GM23338 (cell line): ENCODE measurements at places on chromosomes 16 and 17. TPM values are rescaled to one million over a fixed set of nuclear protein-coding genes. Genes with fewer than 3 reads are reported as not detected.
A peak's percentile ranks its signal among the peaks of the same experiment; 100 is the strongest.

Gene KLHL10
- 0.13 TPM in 1 of 2 replicates, not detected in the other for polyA plus RNA-seq

Gene CCL4
- polyA plus RNA-seq = not detected in 2 replicates

Gene KRTAP4-3
- polyA plus RNA-seq = not detected in 2 replicates

Gene IST1
- 108 and 113 TPM in 2 replicates for polyA plus RNA-seq

Gene CHST4
- polyA plus RNA-seq = 4.3 and 5.5 TPM in 2 replicates

Gene ZSCAN10
- polyA plus RNA-seq = 217 and 220 TPM in 2 replicates

Gene CACNG3
- polyA plus RNA-seq = not detected in 2 replicates

- peaks cover 63% of the 10 kb centered on the region for H3K36me3 ChIP-seq
- H3K27ac ChIP-seq = no peak overlapping the region
- no peak overlapping the region for H3K4me3 ChIP-seq
Measured at GRCh38 chr17:81599719-81600486, 37.0 kb downstream of the NPLOC4 start.

- no peaks in the 10 kb centered on the region for H3K36me3 ChIP-seq
- no peak for DNase-seq
- H3K4me3 ChIP-seq = peak overlapping the region; percentile 92
- peaks cover 9% of the 10 kb centered on the region for H3K27me3 ChIP-seq
- H3K4me1 ChIP-seq = peaks cover 36% of the 10 kb centered on the region
Measured at GRCh38 chr16:85555719-85556455, 57.2 kb upstream of the GSE1 start.

DNA sequence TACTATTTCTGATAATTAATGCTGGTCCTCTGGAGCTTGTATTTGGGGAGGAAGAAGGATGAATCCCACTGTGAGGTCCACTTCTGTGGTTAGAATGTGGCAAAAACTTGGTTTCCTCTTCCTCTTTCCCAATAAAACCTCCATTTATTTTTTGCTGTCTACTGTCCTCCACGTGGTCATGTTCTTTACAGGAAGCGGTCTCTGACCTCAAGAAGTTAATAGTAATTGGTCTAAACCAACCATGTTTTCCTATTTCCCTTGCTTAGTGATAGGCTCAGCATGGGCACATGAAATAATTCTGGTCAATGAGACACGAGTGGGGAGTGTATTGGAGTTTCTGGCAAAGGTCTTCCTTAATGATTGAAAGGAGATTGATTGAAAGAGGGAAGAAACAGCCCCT, 33.9 kb downstream of the CHP2 start:
- peaks cover 43% of the 10 kb centered on the region for H3K4me1 ChIP-seq
- 0 out of 2 replicates have a peak, but pooled peaks cover 3% of the 10 kb centered on the region for H3K36me3 ChIP-seq
- no peak overlapping the region for H3K4me3 ChIP-seq
- no peak overlapping the region for H3K27ac ChIP-seq
- DNase-seq = no peak

GRCh38 chr17:75508931-75509361, 6.4 kb downstream of the CASKIN2 start:
- H3K4me3 ChIP-seq = no peak overlapping the region
- H3K4me1 ChIP-seq = no peaks in the 10 kb centered on the region
- H3K27me3 ChIP-seq = no peaks in the 10 kb centered on the region
- H3K36me3 ChIP-seq = no peaks in the 10 kb centered on the region

DNA sequence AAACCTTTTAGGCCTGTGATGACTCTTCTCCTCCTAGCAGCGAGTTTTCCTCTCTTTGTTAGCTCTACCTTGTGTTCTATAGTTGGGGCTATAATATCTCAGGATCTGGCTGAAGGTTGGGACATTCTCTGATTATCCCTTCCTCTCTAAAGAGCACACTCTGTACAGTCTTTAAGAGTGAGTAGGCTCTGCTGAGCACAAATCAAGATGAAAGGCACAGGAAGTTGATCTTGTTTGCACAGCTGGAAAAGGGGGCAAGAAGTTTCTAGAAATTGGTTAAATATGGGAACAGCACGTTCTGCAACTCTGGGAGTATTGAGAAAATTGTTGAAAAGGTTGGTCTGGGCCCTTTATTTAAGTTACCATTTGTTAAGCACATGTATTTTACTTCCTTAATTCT, 240.9 kb downstream of the CDH11 start:
- no peaks in the 10 kb centered on the region; the same call in 1 of the 2 replicates for H3K27me3 ChIP-seq
- H3K4me1 ChIP-seq = no peaks in the 10 kb centered on the region
- DNase-seq = no peak
- H3K36me3 ChIP-seq = no peaks in the 10 kb centered on the region

GRCh38 chr17:66344473-66344872, 42.1 kb downstream of the PRKCA start:
- no peak overlapping the region for H3K27ac ChIP-seq
- no peaks in the 10 kb centered on the region for H3K4me1 ChIP-seq
- no peak overlapping the region for H3K4me3 ChIP-seq
- H3K36me3 ChIP-seq = no peaks in the 10 kb centered on the region
- no peak for DNase-seq

GRCh38 chr16:51097729-51098128, 53.3 kb downstream of the SALL1 start:
- H3K4me3 ChIP-seq = no peak overlapping the region
- H3K36me3 ChIP-seq = no peaks in the 10 kb centered on the region
- no peak for DNase-seq
- H3K27ac ChIP-seq = no peak overlapping the region
- H3K4me1 ChIP-seq = peaks cover 21% of the 10 kb centered on the region
